Mesothelial cell of epicardium (in vitro differentiated cells): ENCODE measurements at places on chromosomes 2 and 18. TPM values are rescaled to one million over a fixed set of nuclear protein-coding genes. Genes with fewer than 3 reads are reported as not detected.

MEP1B gene
- 0.18 TPM in 1 of 3 replicates, not detected in the others for total RNA-seq

PLEKHA3 gene
- 27.3 to 28.9 TPM (median 28.0 TPM) in 3 replicates for total RNA-seq

ANTXR1 gene
- total RNA-seq = 137 to 144 TPM (median 144 TPM) in 3 replicates

EVX2 gene
- 0.07 to 0.09 TPM in 2 of 3 replicates, not detected in the other for total RNA-seq

DNA sequence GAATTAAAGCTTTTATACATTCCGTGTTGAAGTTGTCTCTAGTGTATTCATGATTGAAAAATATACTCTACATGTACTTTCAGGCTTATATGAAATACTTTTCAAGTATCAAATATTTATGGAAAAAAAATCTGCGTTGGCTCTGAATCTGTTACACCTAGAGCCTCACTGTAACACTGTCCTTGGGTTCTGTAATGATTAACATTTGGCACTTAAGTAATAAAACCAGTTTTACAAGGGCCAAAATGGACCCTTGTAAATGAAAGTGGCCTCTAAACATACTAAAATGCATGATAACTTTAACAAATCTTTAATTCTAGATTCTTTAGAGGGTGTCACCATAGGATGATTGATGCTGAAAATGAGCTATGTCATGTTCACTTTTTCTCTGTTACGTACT lies 162.8 kb downstream of the PTPRM start:
- peaks cover 3% of the 10 kb centered on the region for H3K36me3 ChIP-seq
- no peaks in the 10 kb centered on the region for H3K27me3 ChIP-seq
- H3K4me1 ChIP-seq = peaks cover 37% of the 10 kb centered on the region
- no peak overlapping the region for H3K4me3 ChIP-seq

DNA sequence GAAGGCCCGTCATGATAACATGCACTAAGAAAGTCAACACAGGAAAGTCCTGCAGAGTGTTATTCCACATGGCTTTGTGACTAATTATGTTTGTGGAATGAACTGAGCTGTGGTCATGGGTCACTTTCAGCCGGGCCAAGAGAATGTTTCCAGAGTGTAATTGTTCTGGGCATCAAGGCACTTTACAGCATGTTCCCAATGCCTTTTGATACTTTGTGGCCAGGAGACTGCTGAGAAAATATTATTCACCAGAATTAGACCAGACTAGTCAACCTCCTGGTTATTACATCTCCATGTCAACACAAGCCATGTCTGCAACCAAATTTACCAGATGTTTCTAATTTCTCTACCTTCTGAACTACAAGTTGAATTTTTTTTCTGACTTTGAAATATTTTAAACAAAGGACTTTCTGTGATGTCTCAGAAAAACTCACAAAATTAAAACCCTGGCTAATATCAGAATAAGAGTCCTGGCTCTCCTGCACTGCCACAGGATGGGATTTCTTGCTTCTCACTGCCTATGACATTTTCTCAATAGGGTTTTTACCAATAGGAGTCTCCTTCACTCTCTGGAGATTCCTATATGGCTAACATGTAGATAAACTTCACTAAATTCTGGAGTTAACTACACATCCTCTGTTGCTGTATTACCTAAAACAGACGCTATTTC lies 90.6 kb upstream of the WDR75 start:
- H3K4me3 ChIP-seq = no peak overlapping the region
- peaks cover 7% of the 10 kb centered on the region for H3K36me3 ChIP-seq
- peaks cover 13% of the 10 kb centered on the region for H3K4me1 ChIP-seq
- no peak overlapping the region for H3K27ac ChIP-seq
- no peaks in the 10 kb centered on the region for H3K27me3 ChIP-seq

- H3K36me3 ChIP-seq = peaks cover 3% of the 10 kb centered on the region
- no peak overlapping the region for H3K27ac ChIP-seq
- H3K27me3 ChIP-seq = peaks cover 23% of the 10 kb centered on the region
- H3K4me1 ChIP-seq = peaks cover 20% of the 10 kb centered on the region
Measured at GRCh38 chr2:46306330-46306751, 9.1 kb downstream of the EPAS1 start.

DNA sequence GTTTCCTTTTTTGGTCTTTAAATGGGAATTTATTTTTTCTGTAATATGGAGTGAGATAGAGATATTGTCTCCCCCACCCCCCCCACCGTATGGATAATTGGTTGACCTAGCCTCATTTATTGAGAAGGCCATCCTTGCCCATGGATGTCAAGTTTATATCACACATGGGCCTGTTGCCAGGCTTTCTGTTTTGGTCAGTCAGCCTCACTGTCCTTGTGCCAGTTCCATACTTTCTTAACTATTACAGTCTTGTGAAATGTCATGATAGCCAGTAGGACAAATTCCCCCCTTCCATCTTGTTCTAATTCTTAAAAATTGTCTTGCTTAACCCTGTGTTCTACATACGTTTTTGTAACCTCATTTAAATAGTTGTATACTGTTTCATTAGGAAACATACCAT lies 12.5 kb downstream of the BABAM2 start:
- no peaks in the 10 kb centered on the region for H3K27me3 ChIP-seq
- H3K4me3 ChIP-seq = no peak overlapping the region
- no peaks in the 10 kb centered on the region for H3K4me1 ChIP-seq
- peaks cover 19% of the 10 kb centered on the region for H3K36me3 ChIP-seq

DNA sequence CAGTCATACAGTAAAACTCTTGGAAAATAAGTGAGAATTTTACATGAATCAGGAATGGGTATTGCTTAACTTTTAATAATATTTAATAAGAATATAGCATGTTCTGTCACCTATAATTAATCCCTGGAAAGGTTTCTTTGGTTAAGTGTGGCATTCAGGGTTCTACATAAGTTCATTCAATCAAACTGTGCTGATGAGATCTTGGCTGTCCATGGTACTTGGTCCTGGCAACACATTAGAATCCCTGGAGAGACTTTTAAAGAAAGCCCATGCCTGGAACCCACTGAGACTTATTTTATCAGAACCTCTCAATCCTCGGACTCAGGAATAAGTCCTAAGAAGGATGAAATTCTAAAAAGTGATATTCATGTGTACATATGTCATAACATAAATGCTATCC lies 60.3 kb downstream of the CERKL start:
- H3K4me3 ChIP-seq = no peak overlapping the region
- no peak overlapping the region for H3K27ac ChIP-seq
- no peak for DNase-seq
- H3K4me1 ChIP-seq = no peaks in the 10 kb centered on the region
- H3K27me3 ChIP-seq = peaks cover 31% of the 10 kb centered on the region

GRCh38 chr2:1755436-1756191 lies 11.3 kb upstream of the PXDN start:
- peaks cover 7% of the 10 kb centered on the region for H3K27me3 ChIP-seq
- no peak overlapping the region for H3K4me3 ChIP-seq
- H3K4me1 ChIP-seq = peaks cover 32% of the 10 kb centered on the region
- no peak for DNase-seq
- peak overlapping the region; percentile 39 for H3K27ac ChIP-seq

DNA sequence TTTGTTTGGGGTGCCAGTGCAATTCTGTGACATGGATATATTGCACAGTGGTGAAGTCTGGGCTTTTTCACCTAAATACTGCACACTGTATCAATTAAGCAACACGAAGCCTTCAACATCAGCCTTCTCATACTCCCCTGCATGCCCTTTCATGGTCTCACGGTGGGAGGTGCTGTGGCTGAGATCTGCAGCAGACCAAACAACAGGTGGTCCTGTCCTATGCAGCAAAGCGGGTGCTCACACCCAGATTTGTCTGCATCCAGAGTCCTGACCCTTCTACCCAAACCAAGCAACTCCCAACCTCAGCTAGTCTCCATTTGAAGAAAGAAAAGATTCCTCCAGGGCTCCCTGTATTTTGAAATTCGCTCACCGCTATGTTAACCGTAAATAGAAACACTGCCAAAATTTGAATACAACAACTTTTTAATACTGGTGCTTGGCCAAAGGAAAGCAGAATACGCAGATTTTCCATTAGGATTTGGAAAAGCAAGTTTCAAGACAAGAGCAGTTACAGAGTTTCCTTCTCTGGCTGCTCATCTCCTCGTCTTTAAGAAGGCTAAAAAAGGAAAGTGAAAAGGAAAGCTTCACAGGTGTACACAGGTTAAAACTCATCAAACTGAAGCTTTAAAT lies 34.9 kb downstream of the FAM168B start:
- no peak overlapping the region for H3K27ac ChIP-seq
- DNase-seq = no peak
- H3K4me3 ChIP-seq = no peak overlapping the region
- H3K4me1 ChIP-seq = peaks cover 8% of the 10 kb centered on the region
- no peaks in the 10 kb centered on the region for H3K27me3 ChIP-seq
- peaks cover 38% of the 10 kb centered on the region for H3K36me3 ChIP-seq

GRCh38 chr2:42123426-42123825 lies 45.7 kb upstream of the EML4 start:
- H3K27ac ChIP-seq = peak overlapping the region; percentile 35
- H3K36me3 ChIP-seq = no peaks in the 10 kb centered on the region
- no peak for DNase-seq
- H3K4me3 ChIP-seq = no peak overlapping the region

DNA sequence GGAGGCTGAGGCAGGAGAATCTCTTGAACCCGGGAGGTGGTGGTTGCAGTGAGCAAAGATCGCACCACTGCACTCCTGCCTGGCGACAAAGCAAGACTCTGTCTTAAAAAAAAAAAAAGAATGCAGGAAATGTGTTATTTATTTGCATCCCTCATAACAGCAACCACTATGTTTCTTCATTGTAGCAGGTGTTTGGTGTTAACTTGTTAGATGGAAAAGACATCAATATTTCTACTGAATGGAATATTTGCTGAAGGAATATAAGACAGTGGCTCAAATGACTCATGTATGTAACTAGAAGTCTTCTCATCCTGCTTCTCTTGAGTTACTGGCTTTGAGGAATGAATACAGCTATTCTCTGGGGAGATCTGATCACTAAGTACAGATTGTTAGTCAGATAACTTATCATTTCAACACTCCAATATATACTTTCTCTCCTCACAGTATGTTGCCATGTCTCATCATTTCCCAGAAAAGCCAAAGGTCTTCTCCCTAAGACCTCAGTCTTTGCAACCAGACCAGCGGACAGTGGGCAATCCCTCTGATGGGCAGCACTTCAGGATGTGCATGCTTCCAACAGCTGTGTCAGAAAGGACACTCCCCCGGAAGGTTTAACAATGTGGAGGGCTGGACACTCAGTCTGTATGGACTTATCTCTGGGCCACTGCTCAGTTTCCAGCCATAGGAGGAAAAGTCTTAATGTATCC lies 104.4 kb upstream of the STK17B start:
- H3K4me3 ChIP-seq = no peak overlapping the region
- no peaks in the 10 kb centered on the region for H3K27me3 ChIP-seq
- peak overlapping the region; percentile 95 for H3K27ac ChIP-seq
- H3K36me3 ChIP-seq = peaks cover 16% of the 10 kb centered on the region

- peaks cover 6% of the 10 kb centered on the region for H3K36me3 ChIP-seq
- H3K4me1 ChIP-seq = no peaks in the 10 kb centered on the region
- no peak overlapping the region for H3K4me3 ChIP-seq
Measured at GRCh38 chr2:28117104-28117596, 226.6 kb downstream of the BABAM2 start.

GRCh38 chr2:174892546-174892945 lies 112.6 kb downstream of the CHN1 start:
- DNase-seq = no peak
- H3K4me1 ChIP-seq = peaks cover 16% of the 10 kb centered on the region
- H3K36me3 ChIP-seq = peaks cover 43% of the 10 kb centered on the region
- no peaks in the 10 kb centered on the region for H3K27me3 ChIP-seq
- no peak overlapping the region for H3K4me3 ChIP-seq
- no peak overlapping the region for H3K27ac ChIP-seq
